Stimulated activated naive CD4-positive, alpha-beta T cell (primary cell): ENCODE measurements at places on chromosomes 2 and 18.

- no peak for DNase-seq
Measured at GRCh38 chr18:8142131-8142711, 467.0 kb upstream of the RAB12 start.

DNA sequence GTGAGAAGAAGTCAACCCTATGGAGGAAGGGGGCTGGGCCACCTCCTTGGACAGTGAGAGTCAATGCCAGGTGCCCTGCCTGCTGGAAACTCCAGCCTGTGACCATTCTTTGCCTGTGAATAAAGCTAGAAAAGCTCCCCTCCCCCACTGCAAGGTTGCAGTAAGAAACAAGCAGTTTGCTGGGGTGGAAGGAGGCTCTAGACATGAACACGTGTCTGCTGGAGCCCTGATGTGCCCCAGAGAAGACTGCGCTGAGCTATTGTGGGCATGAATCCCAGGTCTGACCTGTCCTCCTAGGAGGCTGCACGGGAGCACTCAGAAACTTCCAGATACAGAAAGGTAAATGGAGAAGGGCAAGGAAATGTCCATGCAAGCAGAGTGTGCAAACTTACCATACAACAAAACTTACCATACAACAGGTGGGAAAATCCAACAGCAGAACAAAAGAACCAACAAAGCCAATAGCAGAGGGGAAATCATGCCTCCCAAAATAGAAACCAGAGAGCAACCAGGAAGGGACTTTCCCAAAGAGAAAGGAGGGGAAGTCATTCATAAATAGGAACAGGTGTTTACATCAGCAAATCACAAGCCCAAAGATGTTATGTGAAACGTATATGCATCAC lies 278.7 kb downstream of the BCL2 start:
- DNase-seq: no peak

- DNase-seq: no peak
Measured at GRCh38 chr2:23602116-23602515, 217.1 kb downstream of the KLHL29 start.

- no peak for DNase-seq
Measured at GRCh38 chr2:123771928-123772632, 253.0 kb upstream of the CNTNAP5 start.

DNA sequence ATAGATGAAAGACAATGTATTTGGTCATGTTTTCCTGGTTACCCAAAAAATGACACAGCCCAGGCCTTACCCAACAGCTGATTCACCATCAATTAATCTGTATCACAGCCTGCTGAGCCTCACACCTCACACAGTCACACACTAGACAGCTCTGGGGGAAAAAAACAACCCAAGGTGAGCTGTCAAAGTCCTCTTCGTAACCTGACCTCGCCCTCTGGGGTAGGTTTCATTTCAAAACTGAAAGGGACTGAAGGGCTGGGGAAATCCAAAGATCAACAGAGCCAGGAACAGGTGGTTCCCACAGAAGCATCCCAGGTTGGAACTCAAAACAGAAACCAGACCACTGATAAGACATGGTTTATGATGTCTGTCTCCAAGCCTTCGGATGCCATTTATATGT lies 18.2 kb upstream of the PCBP1 start:
- DNase-seq: peak; percentile 60

- no peak for DNase-seq
Measured at GRCh38 chr2:26820932-26821331, 27.0 kb upstream of the DPYSL5 start.

- DNase-seq: no peak
Measured at GRCh38 chr18:13378150-13378549, 159.6 kb downstream of the LDLRAD4 start.

DNA sequence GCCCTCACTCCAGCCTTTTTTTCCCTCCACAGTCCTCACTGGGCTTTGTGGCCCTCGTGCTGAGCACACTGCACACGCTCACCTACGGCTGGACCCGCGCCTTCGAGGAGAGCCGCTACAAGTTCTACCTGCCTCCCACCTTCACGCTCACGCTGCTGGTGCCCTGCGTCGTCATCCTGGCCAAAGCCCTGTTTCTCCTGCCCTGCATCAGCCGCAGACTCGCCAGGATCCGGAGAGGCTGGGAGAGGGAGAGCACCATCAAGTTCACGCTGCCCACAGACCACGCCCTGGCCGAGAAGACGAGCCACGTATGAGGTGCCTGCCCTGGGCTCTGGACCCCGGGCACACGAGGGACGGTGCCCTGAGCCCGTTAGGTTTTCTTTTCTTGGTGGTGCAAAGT lies 39.4 kb downstream of the STEAP3 start:
- DNase-seq: no peak

DNA sequence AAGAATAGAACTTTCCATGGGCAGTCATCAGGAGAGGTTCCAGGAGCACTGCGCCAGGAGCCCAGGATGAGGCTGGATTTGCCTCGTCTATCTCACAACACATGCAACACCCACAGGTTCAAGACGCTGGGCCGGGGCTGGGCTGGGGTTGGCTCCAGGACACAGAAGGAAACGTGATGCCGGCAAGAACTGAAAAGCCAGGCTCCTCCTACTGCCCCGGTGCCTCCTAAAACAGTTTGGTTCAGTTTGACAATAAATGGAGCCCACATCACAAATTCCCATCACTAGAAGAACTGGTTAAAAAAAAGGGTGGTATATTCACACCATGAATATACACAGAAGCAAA lies 75.9 kb downstream of the INHBB start:
- DNase-seq: no peak

- DNase-seq: no peak
Measured at GRCh38 chr2:100877555-100877954, 57.6 kb downstream of the NPAS2 start.

GRCh38 chr2:187580462-187581124 lies 26.4 kb upstream of the TFPI start:
- no peak for DNase-seq

GRCh38 chr2:164706522-164706921 lies 85.2 kb upstream of the GRB14 start:
- DNase-seq: no peak

- DNase-seq: no peak
Measured at GRCh38 chr2:107091163-107091864, 205.3 kb upstream of the ST6GAL2 start.
